NCI-H1105 (cell line): ENCODE measurements at places on chromosomes 2 and 18.

DNA sequence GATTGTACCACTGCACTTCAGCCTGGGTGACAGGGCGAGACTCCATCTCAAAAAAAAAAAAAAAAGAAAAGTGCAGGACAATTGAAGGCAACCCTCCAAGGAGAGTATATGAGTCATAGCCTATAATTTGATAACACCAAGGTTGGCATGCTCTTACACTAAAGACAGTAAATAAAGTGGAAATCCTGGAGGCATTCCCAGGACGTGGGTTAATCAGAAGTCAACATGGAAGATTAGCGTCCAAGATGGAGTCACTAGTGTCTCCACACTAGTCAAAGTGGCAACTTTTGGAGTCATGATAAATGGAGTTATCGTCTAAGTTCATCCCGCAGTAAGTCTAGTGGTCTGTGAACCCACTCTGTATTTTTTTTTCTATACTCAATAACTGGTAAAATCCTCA lies 21.2 kb upstream of the UGGT1 start:
- no peak for DNase-seq

- no peak for DNase-seq
These were observed 91.1 kb downstream of the RBMS1 start for GRCh38 chr2:160402501-160402900.

DNA sequence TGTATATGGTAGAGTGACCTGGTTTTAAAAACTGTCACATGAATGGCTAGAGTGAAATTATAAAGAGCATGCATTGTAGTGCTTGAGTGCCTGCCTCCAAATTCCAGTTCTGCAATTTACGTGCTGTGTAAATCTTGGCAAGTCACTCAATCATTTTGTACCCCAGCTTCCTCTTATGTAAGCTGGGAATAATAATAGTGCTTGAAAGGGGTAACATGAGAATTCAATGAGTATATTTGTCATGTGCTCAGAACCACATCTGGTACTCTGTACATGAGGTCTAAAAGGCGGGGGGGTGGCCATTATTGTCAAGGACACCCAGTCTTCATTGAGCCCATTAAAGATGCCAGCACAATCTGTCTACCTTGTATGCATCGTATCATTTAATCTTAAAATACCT lies 214.8 kb downstream of the MC4R start:
- no peak for DNase-seq

- no peak for DNase-seq
These were observed 152.4 kb downstream of the MGAT5 start for GRCh38 chr2:134406311-134406710.

DNA sequence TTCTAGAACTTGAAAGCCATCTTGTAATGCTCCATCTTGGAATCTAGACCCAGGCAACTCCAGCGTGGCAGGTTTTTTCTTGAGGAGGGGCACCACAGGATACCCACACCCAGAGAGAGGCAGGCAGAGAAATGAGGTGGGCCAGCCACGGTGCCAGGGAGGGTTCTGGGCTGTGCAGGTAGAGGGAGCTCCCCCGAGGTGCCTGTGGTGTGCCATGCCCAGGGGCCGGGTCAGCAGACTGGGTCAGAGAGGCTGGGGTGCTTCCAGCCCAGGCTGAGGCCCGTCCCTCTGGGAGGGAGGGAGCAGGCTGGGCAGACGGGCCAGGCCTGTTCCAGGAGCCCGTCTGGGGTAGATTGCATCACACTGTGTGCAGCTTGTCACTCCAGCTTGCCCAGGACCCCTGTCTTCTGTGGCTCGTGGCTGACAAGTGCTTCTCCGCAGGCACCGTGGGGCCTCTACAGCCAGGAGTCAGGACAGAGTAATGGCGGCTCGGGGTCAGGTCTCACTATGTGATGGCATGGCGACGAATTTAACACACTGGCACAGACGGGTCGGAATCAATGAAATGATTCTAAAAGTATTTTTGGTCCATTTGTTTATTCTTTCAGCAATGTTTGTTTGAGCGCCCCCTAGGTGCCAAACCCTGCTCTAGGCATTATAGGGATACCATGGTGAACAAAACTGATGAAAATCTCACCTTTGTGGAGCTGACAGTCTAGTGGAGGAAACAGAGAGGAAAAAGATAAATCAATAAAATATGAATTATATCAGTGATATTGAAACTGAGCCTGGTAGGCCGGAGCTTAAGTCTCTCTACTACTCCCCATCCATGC lies 144.0 kb downstream of the ACOXL start:
- no peak for DNase-seq

DNA sequence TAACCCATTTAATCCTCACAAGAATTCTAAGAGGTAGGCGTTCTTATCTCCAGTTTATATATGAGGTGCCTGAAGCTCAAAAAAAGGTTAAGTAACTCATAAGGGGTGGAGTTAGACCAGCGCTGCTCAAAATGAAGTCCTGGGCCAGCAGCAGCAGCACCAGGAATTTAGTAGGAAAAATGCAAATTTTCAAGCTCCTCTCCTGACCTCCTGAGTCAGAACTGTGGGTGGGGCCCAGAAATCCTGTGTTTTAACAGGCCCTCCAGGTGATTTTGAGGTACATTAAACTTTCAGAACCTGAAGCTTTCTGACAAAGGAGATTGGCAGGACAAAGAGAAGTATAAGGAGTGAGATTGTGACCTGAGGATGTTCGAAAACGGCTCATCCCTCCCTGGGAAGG lies 66.0 kb upstream of the CCDC85A start:
- DNase-seq, result no peak

DNA sequence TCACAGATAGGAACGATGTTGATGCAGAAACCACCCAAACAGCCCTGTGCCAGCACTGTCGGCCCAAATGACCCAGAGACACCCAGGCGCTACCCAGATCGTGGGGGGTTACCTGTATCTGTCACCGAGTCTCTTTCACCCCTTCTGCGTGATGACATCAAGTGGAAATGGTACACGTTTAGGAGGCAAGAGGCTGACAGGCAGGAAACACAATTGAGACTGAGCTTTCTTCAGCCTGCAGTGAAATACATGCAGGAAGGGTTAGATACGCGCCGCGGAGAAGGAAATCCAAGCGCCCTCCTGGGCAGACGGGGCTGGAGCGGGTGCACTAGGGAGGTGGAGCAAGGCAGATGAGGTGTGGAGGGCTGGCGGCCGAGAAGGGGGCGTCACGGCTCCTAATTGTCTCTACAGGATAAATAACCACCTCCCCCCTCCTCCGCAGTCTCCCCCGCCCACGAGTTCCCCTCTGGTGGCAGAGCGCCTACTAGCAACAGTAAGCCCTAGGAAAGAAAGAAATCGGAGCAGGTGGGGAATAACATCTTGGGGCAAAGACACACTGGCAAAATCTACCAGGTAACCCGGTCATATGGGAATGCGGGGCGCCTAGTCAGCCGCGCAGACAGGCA lies at the start of gene RNF152:
RNF152 (minus strand) TSS at position 325 of the 626 bp plus-strand sequence. CDS start 76,544 bp downstream, outside the sequence.
- DNase-seq, result peak; percentile 72

- DNase-seq, result no peak
These were observed 50.5 kb downstream of the MRPL35 start for GRCh38 chr2:86249579-86250391.

- DNase-seq, result no peak
These were observed 405.3 kb downstream of the MBD2 start for GRCh38 chr18:53819174-53819573.

- DNase-seq, result no peak
These were observed 23.1 kb downstream of the PRPF40A start for GRCh38 chr2:152694161-152694661.

DNA sequence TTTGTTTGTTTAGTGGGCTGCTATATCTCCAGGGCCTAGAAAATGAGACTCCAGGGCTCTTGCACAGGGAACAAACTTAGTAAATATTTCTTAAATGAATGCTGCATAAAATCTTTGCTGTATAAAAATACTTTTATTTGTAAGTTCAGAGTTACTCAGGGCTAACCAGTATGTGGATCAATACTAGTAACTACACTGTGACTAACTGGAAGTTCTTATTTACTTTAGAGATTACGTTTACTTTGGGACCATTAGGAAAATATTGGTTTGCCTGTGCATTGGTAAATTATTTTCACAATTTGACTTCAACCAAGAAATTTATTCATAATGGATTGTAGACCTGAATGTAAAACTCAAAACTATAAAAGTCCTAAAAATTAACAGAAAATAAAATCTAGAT lies 575.5 kb downstream of the RNF144A start:
- no peak for DNase-seq

DNA sequence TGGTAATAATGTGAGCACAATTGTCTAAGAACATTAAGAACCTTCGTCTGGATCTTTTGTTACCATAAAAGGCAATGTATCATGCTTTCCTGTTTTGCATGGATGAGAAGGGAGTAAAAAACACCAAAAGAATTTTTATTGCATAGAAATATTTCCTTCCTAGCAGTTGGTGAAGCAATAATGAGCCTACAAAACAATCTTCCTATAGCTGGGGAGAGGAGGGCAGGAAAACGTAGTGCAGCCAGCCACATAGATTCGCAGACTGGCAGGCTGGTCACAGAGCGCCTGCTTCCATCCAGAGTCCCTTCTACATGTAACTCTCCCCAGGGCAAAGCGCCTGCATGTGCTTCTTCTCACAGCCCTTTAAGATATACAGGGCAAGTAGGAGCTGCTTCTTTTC lies 190.4 kb downstream of the BABAM2 start:
- DNase-seq, result no peak

DNA sequence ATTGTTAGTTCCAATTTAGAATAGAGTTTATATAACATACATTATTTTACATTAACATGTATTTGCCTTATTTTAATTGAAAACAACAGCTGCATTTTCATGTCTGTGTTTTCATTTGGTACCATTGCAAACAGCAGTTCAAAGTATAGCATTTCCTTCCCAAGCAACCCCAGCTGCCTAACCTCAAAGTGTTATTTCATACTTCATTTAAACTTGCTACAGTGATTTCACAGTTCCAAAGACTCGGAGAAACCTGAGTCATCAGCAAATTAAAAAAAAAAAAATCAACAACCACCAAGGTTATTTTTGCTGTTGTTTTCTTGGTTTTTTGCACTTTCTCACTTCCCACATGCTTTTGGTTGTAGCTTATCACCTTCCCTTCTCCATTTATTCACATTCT lies 236.5 kb upstream of the SPHKAP start:
- no peak for DNase-seq

DNA sequence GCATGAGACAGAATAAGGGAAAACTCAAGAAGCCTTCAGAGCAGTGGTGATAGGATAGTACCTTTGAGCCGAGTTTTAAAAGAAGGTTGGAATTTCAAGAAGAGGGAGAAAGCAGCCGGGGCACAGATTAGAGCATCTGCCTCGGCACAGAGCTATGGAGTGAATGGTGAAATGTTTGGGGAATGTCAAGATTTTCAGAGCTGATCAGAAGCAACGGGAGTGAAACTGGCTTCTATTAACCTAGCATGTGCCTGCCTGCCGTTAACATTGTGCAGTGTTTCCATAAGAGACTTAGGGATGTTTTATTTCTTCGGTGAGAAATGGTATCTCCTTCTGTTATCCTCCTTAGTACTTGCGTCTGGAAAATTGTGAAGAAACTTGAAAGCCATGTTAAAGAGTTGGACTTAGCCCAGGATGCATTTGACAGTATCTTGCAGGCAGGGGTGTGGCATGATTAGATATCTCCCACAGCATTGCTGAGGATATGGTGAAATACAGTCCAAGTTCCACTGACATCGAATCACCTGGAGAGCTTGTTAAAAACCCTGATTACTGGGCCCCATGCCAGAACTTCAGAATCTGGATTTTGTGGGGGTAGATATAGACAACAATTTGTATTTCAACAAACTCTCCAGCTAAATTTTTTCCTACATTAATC lies 96.8 kb upstream of the PPP1CB start:
- no peak for DNase-seq

GRCh38 chr18:8741532-8741931 lies 36.2 kb downstream of the MTCL1 start:
- DNase-seq, result peak; percentile 62

DNA sequence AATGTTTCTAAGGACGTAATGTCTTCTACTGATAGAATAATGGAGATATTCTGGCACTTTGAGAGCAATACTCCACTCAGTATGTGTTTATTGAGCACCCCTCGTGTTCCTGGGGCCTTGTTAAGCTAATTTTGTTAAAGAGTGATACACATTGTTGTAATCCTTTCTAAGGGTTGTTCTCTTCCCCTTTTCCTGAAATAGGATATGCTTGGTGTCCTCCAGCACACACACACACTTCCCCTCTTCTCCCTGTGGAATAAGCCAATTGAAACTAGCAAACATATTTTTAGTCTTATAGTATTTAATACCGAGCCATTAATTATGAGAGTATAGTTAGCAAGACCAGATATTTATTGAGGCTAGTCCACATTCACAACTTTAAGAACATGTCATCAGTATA lies 114.1 kb downstream of the CRIM1 start:
- DNase-seq, result no peak

- no peak for DNase-seq
These were observed 38.9 kb downstream of the HS6ST1 start for GRCh38 chr2:128279786-128280157.

- DNase-seq, result no peak
These were observed 182.7 kb upstream of the SIX2 start for GRCh38 chr2:45191976-45192375.

- no peak for DNase-seq
These were observed 34.5 kb downstream of the NEURL3 start for GRCh38 chr2:96470636-96471035.

DNA sequence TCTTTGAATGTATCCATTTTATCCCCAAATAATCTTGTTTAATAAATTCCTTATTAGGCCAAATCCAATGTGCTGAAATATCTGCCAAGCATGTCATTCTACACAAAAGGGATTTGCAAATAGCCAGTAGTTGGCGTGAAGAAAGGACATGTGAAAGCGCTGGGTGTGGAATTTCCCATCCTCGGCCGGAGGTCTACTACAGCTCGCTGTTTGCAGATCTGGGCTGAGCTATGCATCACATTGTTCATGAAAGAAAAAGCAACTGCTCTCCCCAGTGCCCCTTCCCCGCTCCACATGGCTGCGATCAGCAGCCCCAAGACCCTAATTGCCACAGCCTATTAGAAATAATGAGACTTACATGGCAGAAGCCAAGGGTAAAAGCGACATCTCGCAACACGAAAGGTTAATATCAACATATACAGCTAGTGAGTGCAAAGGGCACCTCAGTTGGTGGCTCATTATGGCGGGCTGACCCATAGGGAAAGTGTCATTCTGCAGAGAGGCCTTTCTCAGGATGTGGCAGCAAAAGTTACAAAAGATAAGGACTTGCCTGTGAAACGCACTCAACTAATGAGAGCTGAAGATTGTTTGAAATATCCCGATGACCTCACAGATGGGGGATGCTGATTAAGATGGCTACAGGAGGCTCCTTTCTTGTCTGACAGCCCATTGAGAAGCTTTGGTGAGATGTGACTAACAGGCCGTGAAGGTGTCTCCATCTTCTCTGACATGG lies 126.9 kb upstream of the CYP1B1 start:
- no peak for DNase-seq

- no peak for DNase-seq
These were observed 1622.1 kb downstream of the LRP1B start for GRCh38 chr2:140508756-140509155.

- DNase-seq, result no peak
These were observed 360.4 kb downstream of the SLC4A3 start for GRCh38 chr2:219987830-219988229.

GRCh38 chr2:181807526-181807925 lies 84.0 kb upstream of the ITPRID2 start:
- DNase-seq, result no peak
